Stimulated activated CD8-positive, alpha-beta memory T cell treated with anti-CD3 and anti-CD28 coated beads, Interleukin-15, amount 100 ng/mL, for 48 hours (primary cell): ENCODE measurements at places on chromosomes 6 and 20.

DNA sequence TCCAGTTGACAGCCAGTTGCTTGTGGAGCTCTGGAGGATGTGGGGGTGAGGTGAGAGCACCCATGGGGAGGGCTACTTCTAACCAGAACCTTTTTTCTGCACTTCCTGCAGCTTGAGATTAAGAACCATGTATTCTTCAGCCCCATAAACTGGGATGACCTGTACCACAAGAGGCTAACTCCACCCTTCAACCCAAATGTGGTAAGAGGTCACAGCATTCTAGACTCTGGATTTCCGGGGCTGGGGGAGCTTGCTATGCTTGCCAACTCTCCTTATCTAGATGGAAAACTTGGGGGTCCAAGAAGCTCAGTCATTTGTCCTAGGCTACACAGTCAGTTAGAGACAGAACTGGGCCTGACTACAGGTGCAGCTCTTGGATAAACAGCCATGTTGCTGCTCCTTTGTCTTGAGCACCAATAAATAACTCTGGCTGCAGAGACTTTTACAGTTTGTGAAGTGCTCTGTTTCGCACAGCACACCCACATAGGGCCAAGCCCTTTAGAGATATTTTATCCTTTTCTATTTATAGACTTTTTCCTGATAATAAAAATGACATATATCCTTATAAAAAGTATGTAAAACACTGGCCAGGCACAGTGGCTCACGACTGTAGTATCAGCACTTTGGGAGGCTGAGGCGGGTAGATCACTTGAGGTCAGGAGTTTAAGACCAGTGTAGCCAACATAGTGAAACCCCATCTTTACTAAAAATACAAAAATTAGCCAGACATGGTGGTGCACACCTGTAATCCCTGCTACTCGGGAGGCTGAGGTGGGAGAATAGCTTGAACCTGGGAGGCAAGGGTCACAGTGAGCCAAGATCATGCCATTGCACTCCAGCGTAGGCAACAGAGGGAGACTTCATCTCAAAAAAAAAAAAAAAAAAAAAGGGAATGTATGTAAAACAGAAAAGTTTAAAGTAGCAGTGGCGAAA, 10.6 kb upstream of the IFT52 start:
- no peak for DNase-seq

GRCh38 chr6:138465007-138465645, 34.2 kb downstream of the NHSL1 start:
- no peak for DNase-seq

DNA sequence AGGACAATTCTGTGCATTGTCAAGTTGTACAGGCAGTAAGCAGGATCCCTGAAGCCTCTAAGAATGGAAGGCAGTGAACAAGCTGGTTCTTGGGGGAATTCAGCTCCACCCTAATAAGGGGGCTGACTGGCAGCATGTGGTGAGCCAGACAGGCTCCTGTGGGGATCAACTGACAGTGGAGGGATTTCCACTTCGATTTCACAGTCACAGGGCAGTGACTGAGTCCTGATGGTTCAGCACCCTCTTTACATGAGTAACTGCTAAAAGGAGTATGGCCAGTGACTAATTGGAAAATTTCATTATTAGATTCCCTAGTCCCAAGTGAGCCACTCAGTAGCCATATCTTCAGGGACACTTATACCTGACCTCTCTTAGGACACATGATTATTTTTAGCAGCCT, 78.4 kb downstream of the NDUFAF5 start:
- DNase-seq = no peak

- no peak for DNase-seq
Measured at GRCh38 chr6:63558278-63558677, 14.0 kb upstream of the LOC128125822 start.

- no peak for DNase-seq
Measured at GRCh38 chr6:108999428-108999827, 95.2 kb downstream of the SESN1 start.

GRCh38 chr6:145809785-145810184, 4.8 kb downstream of the FBXO30 start:
- DNase-seq = no peak

DNA sequence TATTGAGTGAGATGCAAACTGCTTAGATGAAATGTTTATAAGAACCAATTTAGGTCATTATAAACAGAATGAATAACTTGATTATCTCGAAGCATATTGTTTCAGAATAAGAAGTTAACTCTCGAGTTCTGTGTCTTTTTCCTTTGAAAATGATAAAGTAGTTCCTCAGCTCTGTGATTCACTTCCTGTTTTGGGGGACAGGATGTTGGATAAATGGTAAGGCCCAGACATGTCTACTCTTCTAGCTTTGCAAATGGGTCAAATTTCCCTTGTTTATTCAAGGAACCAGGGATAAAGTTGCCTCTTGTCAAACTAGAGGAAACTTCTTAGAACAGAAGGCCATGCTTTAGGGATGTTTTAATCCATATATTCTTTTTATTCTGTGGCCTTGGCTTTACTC, 246.9 kb downstream of the SOX4 start:
- no peak for DNase-seq

DNA sequence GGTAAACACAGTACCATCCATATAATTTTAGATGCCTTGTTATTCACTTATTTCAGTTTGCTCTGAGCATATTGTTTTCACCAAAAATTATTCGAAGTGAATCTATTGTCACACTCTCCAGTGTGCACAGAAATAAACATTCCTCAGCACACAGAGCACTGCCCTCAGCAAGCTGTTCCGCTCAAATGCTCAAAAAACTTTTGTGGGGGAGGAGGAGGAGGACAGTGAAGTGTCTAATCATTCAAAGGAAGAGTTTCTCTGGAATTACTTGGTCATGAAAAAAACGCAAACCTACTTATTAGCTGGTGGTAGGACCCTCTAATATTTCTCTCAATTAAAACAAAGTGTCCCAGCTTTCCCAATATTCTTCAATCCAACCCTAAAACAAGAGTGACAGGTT, 88.3 kb downstream of the DTNBP1 start:
- DNase-seq = no peak

- DNase-seq = no peak
Measured at GRCh38 chr6:157392927-157393668, 12.1 kb downstream of the ZDHHC14 start.

DNA sequence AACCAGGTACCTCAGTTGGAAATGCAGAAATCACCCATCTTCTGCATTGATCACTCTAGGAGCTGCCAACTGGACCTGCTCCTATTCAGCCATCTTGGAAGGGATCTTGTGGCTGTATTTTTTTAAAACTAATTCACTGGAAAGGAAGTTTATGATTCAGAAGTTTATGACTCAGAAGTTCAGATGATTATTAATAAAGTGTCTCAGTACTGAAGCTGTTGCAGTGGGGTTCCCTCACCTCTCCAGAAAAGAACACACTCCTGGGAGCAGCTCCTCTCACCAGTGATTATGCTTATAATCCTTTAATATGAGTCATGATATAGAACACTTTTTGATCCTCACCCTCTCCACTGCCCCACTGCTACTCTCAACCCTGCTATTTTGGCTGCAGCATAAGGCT, 291.2 kb upstream of the HS3ST5 start:
- DNase-seq = no peak
